ENCODE measurements at places on chromosomes 1 and 21.

DNA sequence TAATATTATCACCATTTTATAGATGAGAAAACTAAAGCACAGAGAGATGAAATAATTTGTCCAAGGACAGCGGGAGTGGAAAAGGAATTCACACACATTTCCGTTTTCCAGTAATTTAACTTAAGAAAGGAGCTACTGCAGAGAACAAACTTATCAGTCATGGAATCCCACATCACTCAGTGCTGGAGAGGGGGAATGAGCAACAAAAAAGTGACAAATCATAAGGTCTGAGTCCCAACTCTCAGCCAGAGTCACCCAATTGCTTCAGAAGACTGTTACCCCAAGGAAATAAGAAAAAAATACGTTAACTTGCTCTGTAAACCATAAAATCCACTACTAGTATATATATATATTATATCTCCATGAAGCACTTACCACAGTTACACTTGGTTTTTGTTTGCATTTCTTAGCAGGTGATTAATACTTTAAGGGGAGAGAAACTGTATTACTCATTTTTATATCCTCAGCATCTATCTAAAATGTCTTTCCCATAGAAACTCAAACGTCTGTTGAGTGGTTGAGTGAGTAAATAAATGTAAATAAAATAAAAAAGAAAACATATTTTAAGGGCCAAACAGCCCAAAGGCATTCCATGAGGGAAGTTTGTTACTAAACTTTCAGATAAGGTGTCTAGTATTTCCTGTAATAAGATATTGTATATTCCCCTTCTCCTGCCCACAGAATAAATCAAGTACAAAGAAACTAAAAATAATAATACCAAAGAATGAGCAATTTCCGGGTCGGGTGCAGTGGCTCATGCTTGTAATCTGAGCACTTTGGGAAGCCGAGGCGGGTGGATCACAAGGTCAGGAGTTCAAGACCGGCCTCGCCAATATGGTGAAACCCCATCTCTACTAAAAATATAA, 76.8 kb downstream of the SLC45A1 start:
- DNase-seq, result peak; percentile 33

- no peak for DNase-seq
These were observed 26.1 kb upstream of the RGL1 start for GRCh38 chr1:183778568-183779433.

DNA sequence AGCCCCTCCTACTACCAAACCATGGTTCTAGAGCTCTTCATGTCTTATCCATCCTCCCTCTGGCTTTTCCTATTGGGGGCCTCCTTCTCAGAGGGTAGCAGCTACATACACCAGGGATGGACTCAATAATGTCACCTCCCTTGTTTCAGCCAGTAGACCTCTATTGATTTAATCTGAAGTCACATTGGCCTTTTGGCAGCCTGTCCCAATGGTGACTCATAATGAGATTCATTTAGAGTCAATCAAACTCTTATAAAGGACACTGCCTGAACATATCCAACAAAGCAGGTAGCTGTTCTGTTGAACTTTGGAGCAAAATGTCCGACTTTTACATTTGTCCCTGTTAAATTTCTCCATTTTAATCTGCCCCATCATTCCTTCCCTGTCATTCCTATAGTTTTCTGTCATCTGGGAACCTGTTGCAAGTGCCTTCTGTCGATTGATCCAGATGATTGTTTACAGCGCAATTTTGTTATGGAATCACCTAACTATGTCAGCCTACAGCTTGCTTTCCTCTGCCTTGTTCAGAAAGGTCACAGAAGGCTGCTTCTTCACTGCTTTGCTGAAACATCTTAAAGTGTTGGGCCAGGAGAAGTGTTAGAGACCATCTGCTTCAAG, 105.9 kb downstream of the ETS2 start:
- DNase-seq, result no peak

- DNase-seq, result no peak
These were observed 1.7 kb downstream of the FMN2 start for GRCh38 chr1:240093120-240093961.

- no peak for DNase-seq
These were observed 16.3 kb upstream of the CD2 start for GRCh38 chr1:116737855-116738321.

DNA sequence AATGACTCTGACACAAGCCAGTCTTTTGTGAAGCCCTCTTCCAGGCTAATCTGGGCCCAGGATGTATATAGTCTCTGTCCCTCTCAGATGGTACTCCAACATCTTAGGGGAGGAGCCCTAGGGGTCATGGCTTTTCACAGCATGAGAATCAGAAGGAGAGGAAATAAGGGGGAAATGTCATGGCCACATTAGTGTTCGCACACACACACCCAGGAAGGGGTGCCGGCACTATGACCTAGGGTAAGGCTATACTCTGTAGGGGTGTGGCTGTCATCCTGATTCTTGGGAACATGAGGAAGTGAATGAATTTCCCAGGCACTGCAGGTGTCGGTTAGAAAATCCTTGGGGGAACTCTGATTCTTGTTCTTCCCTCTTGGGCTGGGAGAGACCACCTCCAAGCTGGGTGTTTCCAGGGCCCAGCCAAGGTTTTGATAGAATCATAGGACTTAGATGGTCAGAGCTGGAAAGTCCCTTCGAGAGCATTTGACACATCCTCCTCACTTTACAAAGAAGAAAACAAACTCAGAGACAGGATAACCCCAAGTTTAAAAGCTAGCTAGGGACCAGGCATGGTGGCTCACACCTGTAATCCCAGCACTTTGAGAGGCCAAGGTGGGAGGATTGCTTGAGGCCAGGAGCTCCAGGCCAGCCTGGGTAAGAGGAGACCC, 22.0 kb downstream of the GFI1 start:
- DNase-seq, result no peak

DNA sequence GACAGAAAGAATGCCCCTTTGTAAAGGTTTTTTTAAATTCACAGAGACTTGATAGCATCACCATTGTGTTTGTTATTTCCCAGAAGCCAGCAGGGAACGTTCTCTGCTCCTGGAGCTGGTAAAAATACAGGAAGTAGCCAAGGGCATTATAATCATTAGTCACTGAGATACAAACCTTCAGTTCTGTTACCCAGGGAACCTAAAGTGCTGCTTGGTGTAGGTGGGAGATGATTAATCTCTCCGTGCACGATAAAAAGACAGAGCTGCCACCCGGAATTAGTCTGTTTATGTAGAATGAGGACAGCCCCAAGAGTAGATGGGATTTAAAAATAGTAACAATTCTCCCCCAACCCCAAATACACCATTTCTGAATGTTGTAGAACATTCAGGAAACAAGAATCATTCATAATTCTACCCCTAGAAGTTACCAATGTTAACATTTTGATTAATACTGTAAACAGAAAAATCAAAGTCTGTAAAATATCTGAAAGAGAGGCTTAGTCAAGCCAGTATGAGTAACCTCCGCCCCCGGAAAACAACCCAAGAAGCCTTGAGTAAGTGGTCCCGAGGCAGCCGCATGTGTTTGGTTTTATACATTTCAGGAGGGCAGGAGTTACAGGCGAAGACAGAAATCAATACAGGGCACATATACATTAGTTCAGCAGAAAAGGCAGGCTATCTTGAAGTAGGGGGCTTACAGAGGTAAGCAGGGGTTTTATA, 45.3 kb upstream of the CTBS start:
- peak; percentile 87 for DNase-seq

GRCh38 chr1:23470282-23471070, 13.5 kb downstream of the ASAP3 start:
- no peak for DNase-seq

- no peak for DNase-seq
These were observed 40.2 kb downstream of the DPT start for GRCh38 chr1:168688644-168689326.
